Activated naive CD4-positive, alpha-beta T cell (primary cell): ENCODE measurements at places on chromosomes 1 and 21.

DNA sequence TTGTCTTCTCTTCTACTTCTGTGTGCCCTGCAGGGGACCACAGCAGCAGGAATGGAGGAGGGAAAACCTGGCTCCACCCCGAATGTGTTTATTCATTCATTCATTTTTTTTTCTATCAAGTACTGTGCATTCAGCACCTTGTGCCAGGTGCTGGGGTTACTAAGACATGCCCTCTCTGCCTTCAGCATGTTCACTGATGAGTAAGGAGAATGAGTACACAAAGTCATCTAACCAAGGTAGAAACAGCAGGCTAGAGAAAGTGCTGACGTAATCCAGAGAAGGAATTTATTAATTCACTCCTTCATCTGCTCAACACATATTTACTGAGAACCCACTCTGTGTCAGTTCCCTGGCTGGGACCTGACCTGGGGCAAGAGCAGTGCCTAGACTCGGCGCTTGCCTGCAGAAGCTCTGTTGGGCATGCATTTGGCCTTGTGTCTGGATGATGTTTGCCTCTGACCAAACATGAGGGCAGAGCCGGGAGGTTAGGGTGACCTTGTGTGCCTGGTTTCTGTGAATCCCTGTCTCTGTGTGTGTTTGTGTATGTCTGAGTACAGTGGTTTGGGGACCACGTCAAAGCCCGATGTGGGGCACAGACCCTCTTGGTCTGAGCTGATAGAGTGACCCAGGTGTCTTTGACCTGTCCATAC is 3.3 kb upstream of the MYOG start:
- no peak for DNase-seq

DNA sequence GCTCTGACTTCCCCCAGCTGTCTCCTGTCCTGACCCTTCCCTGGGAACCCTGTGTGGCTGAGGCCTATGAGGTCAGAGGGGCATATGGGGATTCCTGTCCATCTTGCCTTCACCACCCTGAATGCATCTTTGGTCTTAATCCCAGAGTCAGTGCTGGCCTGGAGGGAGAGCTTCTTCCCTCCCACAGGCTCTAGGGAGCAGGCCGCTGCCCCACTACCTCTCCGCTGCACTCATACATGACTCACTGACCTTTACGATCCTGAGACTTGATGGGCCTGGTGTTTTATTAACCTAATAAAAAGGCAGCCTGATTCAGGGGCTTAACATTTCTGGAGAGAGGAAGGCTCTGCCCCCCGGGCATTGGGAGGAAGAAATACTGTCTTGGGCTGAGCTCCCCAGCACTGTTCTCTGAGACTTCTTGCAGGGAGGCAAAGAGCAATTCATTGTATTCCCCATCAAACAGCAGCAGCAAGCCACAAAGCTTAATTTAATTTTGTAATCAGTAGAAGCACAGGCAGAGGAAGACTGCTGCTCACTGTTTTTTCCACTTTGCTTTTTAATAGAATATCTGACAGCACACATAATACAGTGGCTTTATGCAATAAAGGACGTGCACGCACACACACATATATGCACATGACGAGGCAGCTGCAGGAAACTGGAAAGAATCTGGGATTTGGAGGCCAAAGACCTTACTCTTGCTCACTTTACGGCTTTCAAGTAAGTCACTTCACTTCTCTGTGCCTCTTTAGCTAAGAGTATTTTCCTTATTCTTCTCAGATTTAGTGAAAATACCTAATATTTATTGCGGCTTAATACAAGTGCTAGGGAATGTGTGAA is 89.2 kb upstream of the GRIK3 start:
- DNase-seq, result no peak

DNA sequence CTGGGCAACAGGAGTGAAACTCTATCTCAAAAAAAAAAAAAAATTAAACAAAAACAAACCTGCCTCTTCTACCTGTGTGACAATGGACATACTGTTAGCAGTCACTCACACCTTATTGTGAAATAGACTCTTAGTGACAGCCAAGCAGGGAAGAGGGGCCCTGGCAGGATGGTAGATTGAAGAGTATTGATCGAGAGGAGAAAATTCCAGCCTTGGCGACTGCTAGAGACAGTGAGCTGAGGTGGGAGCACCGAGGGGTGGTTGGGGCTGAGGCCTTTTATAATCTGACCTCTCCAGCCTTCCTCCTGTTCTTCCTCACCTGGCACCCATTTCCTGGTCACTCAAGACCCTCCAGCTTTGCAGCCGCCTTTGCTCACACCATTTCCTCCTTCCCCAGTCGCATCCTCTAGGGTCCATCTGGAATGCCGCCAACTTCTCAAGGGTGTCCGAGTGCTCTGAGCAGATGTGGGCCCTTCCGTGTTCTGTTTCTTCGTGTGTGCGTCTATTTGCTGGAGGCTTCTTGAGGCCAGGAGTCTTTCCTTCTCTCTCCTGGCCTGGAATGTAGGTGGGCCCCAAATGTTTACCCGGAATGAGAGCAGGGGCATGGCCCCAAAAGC is 196.9 kb upstream of the TMEM51 start:
- no peak for DNase-seq

- DNase-seq, result no peak
Observed at GRCh38 chr1:94642617-94643321, 101.2 kb upstream of the F3 start.

DNA sequence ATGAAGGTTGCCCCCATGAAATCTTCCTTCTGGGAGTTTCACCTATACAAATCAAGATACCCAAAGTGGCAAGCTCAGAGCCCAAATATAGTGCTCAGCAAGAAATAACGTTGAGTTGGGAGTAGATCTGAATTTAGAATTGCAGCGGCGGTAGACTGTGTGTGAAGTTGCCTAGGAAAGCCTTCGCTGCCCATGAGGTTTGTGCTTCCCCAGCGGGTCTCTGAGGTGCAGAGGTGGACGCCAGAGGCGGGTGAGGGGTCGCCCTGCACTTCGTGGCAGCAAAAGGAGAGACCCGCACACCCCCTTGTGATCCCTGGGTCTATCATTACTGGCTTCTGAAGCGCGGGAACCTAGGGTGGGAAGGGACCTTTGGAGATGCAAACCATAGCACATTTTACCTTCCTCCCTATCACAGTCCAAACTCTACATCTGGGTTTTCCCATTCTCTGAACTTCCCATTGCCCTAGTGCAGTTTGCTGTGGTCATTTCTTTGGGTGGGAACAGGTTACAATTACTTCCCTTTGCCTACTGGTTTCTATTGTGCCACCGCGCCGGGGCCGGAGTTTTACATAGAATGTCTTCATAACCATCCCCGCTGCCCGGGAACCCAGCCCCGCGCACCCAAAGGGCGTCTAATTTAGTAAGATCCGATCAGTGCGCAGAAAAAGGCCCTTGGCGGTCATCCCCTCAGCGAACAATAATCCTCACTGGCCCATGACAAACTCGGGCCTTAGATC is 5.2 kb downstream of the TBX15 start:
- no peak for DNase-seq

GRCh38 chr1:211538287-211538686 is 40.7 kb downstream of the SLC30A1 start:
- no peak for DNase-seq

DNA sequence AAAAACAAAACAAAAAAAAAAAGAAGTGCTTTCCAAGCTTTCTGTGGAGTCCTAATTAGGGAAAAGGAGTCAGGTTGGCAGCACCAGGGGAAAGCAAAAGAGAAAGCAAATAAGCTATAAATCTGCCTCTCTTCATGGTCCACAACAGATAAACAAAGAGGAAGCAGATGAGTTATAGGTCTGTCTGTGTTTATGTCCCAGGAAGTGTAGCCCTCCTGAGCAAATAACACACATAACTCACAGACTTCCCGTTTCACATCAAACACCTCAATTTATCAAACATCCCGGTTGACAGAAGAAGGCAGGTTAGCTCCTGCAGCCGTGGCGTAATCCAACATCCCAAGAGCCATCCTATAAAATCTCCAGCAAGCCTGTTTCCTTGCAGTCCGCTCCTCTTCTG is 5.6 kb upstream of the SLC2A5 start:
- no peak for DNase-seq

DNA sequence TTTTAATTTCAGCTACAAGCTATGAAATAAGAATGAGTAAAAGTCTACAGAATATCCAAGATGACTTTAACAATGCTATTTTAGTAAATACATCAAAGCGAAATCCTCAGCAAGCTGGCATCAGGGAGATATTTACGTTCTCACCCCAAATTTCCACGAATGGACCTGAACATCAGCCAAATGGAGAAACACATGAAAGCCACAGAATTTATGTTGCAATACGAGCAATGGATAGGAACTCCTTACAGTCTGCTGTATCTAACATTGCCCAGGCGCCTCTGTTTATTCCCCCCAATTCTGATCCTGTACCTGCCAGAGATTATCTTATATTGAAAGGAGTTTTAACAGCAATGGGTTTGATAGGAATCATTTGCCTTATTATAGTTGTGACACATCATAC is 13.7 kb upstream of the CLCA1 start:
- no peak for DNase-seq

- DNase-seq, result no peak
Observed at GRCh38 chr1:157288006-157288405, 149.8 kb upstream of the ETV3 start.

GRCh38 chr1:103353391-103353790 is 172.1 kb upstream of the RNPC3 start:
- DNase-seq, result no peak

GRCh38 chr1:9658199-9658598 is 6.7 kb downstream of the PIK3CD start:
- DNase-seq, result no peak

GRCh38 chr21:19171585-19171984 is 768.0 kb upstream of the TMPRSS15 start:
- DNase-seq, result no peak

DNA sequence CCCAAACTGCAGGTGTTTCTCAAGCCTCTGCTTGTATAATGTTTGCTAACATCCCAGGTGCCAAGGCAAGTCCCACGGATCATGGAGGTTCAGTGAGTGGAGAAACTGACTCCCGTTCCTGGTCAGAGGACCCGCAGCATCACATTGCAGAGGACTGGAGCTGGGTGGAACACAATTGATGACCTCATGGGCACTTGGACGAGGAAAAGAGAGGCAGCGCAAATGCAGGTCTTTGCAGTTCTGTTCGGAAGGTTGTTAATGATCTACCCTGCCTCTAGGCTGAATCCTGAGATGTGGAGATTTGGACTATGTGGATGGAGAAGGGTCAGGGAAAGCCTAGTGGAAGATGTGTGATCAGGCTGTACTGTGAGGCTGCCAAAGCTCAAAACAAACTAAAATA is 192.9 kb downstream of the DUSP10 start:
- no peak for DNase-seq

DNA sequence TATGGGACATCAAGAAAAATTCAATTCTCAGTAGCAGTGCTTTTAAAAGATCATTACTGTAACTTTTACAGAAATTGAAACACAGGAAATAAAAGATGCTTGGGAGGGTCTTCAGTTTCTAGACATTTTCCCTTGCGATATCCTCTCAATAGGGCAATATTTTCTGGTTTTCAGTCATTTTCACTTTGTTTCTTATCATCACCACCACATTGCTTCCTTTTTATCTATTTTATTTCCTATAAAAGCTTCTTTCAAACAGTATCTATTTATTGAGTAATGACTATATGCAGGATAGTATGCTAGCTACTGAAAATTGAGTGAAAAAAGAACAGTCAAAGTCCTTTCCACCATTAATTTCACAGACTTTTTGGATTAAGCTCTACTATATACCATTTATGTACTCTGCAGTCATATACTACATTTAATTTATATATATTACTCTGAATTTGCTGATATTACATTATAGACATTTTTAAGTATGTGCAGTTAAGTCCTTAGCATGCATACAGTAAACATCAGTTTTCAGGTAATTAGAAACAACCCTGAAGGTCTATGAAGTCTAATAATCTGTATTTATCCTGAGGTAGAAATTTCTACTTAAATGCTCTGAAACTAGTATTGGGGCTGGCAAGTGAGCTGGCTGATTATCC is 18.7 kb downstream of the TRMT1L start:
- no peak for DNase-seq

DNA sequence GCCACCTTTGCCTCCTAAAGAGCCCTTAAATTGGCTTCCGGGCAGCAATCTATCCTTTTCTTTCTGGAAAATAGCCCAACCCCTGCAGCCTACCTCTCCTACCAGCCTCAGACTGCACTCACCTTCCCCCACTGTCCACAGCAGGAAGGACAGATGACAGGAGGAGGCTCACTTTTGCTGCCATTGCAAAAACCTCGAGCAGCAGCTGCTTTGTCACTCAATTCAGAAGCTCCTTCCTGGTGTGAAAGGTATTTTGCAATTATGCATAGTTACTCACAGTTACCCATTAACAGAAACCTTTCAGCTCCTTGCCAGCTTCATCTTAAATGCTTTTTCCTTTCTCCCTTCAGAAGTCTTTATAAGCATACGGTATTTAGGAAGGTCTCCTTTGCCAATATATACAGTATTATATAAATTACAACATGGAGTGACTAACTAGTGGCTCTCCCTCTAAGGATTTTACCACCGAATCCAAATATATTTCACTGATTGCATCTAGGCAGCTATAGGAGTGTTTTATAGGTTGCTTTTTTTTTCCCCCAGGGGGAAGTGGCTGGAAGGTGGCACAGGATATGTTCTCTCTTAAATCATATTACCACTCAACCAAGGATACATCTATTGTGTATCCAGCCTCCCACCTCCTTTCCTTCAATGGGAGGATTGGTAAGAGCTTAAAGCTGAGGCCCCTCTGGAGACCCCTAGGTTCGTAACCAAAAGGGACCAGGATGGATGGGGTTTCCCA is 142.1 kb upstream of the IPO9 start:
- DNase-seq, result no peak

GRCh38 chr1:29591601-29592260 is 355.4 kb downstream of the PTPRU start:
- no peak for DNase-seq
